ENCODE measurements at places on chromosomes 5 and 9. TPM values are rescaled to one million over a fixed set of nuclear protein-coding genes. Genes with fewer than 3 reads are reported as not detected.

The IL3 gene
- polyA plus RNA-seq: not detected

- DNase-seq: no peak
These were observed 54.7 kb downstream of the TMC1 start for GRCh38 chr9:72576087-72576486.

DNA sequence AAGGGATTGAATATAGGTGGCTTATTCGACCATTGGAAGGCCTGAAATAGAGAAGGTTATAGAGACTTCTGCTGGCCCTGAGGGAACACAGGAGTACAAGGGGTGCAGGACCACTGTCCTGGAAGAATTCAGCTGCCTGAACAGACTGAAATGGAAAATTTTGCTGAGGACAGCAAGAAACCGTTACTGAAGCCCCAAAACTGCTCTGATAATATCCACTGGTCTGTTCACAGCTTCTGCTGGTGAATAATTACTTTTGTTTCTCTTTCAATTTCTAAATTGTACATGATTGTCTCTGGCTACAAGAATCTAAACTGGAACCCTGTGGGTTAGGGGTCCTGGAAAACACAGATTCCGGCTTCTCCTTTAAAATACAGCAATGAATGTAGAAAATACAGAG is 218.5 kb upstream of the CDH12 start:
- DNase-seq: no peak

GRCh38 chr9:87004016-87004415 is 56.7 kb upstream of the GAS1 start:
- DNase-seq: no peak

- no peak for DNase-seq
These were observed 19.1 kb downstream of the CYLC2 start for GRCh38 chr9:103014242-103014641.

- peak; percentile 43 for DNase-seq
These were observed at the start of gene ERMP1 for GRCh38 chr9:5832538-5833529. ERMP1 (minus strand) TSS chr9:5833117; CDS start chr9:5833027, 90 bp downstream.

DNA sequence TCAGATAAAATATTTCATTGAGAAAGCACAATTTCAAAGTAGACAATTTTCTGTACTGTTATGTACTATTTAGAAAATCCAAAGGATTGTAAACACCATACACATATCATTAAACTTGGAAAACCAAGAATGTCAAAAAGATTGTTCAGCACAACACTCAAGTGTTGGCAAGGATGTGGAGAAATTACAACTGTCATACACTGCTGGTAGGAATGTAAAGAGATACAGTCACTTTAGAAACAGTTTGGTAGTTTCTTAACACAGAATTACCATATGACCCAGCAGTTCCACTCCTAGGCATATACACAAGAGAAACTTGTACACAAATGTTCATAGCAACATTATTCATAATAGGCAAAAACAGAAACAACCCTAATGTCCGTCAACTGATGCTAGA is 71.2 kb downstream of the OR2K2 start:
- DNase-seq: no peak

- no peak for DNase-seq
These were observed 319.0 kb downstream of the BRINP1 start for GRCh38 chr9:119050281-119050680.

- no peak for DNase-seq
These were observed 229.7 kb downstream of the ROR2 start for GRCh38 chr9:91720313-91720712.

DNA sequence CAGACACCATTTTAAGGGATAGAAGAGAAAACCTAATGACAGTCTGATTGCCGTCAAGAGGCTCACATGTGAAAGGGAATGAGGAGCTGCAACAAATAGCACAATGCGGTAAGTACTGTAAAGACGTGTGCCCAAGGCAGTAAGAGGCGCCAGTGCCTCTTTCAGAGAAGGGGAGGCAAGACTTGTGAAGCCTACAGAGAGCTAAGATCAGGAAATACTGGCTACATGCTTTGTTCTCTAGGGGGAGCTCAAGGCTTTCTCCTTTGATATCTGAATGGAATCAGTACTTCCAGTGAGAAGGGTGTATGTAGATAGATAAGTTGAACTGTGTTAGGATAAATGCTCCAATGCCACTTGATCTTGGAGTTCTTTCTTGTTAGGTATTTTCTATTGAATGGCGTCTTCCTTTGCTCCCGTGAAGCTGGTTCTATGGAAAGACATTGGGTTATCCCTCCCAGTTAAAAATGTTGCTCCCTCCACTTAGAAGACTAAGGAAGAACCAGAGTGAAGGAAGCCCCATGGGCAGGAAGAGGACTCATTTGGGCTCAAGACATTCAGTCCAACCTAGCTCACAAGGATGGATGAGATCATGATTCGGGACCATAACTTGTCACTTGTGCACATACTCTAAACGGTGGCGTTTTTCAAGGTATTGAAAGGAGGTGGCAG is 23.5 kb upstream of the ALDOB start:
- DNase-seq: peak; percentile 56

GRCh38 chr5:126483156-126483555 is 59.9 kb downstream of the GRAMD2B start:
- no peak for DNase-seq

The SLC22A4 gene
- 3.0 TPM for polyA plus RNA-seq

DNA sequence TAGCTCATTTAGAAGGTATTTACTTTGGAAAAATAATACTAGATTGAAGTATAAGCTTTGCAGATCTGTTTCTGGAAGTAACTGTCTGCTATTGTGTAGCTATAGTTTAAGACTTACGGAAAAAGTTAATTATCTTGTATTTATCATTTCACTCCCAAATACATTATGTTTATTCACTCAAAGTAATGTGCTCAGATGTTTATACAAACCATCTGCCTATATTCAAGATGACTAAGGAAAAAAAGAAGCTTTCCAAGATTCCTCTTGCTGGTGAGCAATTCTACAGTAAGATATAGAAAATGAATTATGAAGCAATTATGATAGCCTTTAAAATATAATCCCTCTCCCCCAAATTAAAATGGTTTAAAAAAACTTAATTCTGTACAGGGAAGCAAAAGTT is 137.9 kb downstream of the KIAA0825 start:
- no peak for DNase-seq

GRCh38 chr9:108994695-108995094 is 18.6 kb downstream of the CTNNAL1 start:
- no peak for DNase-seq

DNA sequence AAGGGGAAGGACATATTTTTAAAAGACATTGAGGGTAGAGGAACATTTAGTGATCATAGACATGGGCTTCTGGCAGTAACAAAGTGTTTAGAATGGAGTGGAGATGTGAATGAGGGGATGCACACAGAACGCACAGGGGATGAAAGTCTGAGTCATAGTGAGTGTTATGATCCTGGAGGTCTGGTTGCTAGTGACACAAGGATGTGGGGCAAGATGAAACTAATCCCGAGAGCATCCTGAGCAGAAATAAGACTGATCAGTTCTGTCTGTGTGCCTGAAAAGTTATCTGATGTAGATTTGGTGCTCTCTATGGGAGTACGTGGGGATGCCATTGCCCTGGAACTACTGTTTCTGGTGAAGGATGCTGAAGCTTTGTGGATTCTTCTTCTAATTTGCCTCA is 141.1 kb downstream of the CHSY3 start:
- no peak for DNase-seq

GRCh38 chr5:55601628-55602027 is 66.9 kb upstream of the PLPP1 start:
- no peak for DNase-seq

DNA sequence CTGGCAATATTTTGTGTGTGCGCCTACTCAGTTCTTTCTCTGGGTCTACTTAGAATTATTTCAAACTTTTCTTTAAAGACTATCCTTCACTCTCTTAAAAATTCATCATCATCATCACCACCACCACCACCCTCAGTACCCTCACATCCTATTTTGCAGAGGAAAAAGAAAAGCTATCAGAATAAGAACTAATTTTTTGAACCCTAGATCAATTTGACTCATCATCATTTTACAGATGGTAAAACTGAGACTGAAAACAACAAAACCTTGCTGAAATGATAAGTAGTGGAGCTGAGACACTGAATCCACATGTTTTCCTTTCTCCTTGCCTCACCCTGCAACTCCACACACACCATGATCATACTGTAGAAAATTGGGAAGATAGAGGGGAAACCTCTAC is 119.3 kb downstream of the SSBP2 start:
- DNase-seq: no peak

DNA sequence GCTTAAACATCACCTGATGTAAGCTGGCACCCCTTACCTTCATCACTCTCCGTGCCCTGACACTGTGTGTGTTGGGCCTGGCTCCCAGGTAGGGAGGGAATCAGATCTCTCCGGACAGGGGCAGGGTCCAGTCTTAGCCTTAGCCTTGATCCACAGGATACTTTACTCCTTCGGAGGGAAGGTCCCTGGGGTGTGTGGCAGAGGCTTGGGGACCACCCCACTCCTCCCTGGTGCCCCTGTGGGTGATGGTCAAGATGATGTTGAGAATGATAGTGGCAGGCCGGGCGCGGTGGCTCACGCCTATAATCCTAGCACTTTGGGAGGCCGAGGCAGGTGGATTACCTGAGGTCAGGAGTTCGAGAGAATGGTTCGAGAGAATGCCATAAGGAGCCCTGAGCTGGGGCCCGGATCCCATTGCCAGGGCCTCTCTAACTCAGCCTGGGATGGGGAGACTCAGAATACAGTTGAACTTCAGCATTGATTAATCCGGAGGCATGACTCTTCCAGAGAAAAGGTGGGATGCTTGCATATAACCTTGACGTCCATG is 269.5 kb downstream of the HSPA4 start:
- DNase-seq: no peak

The GMCL2 gene
- polyA plus RNA-seq: not detected

- DNase-seq: no peak
These were observed 69.8 kb downstream of the ICE1 start for GRCh38 chr5:5492087-5492933.

DNA sequence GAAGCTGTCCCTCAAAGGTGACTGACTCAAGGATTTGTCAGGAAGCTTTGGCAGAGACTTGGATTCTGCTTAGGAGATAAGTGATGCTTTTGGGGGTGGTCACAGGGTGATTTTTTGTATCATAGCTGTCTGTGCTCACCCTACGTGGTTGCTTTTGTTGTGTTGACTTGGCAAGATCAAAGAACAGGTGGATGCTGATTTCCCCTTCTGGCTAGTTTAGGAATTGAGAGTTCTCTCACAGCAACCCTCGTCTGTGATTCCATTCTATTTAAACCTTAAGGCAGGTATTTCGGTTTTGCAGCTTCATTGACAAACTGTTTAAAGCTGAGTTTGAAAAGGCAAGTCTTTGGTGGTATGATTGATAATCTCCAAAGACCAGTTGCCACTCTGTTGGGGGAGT is 27.2 kb downstream of the ARHGAP26 start:
- DNase-seq: no peak

The WASHC1 gene
- polyA plus RNA-seq: 9.7 TPM

The RNF208 gene
- 0.17 TPM for polyA plus RNA-seq

The NTRK2 gene
- polyA plus RNA-seq: not detected

The PCDHGC5 gene
- polyA plus RNA-seq: 2.5 TPM

GRCh38 chr9:2466703-2467102 is 154.9 kb upstream of the VLDLR start:
- no peak for DNase-seq

GRCh38 chr9:89659891-89660685 is 55.3 kb downstream of the GADD45G start:
- no peak for DNase-seq

- no peak for DNase-seq
These were observed 138.4 kb downstream of the EFNA5 start for GRCh38 chr5:107532169-107532878.

DNA sequence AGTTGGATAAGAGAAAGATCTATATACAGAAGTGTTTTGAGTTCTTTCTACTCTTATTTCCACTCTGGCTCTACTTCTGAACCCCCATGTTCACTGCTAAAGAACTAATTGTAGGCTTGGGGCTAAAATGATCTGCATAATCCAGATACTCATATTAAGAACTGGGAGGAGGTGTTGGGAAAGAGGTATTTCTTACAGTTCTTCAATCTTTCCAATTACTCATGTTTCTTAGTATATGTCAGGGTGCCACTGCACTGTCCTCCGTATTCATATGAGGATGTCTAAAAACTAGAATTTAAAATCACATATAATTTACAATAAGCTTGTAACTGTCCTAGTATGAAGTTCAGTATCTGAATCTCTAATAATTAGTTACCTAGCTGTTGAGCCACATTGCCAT is 12.7 kb downstream of the NIPBL start:
- no peak for DNase-seq

- no peak for DNase-seq
These were observed 26.1 kb upstream of the AKNA start for GRCh38 chr9:114413861-114414301.

- DNase-seq: no peak
These were observed 181.2 kb upstream of the PAPPA start for GRCh38 chr9:115972362-115972761.

DNA sequence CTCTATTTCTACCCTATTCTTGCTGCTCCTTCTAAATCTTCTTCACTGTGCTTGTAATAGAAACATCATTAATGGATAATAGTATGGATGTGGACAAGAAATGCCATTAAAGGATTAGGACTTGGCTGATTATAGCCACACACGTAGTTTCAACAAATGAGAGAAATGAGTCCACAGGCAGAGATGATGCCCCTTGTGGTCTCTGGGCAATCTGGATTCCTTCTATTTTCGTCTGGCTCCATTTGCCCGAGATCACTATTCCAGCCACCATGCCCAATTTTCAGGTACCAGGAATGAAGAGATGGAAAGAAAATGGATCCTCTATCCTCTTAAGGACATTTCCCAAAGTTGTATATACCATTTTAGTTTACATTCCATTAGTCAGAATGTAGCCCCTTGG is 13.2 kb downstream of the VLDLR start:
- no peak for DNase-seq

DNA sequence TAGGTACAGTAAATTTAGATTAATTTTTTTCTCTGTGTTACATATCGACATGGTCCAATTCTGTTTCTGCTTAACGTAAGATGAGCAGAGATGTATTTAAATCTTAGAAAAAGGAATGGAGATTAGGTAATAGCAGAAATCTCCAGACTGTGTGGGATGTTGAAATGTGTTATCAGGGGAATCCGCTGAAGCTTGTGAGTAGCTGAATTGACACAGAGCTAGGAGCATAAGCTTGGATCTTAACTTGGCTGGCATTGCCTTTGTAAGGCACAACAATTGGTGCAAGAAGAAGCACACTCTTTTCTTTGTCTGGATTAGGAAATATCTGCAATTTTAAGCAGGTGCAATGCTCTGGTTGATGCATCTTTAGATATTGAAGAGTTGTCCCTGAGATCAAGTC is 53.1 kb downstream of the PLPPR1 start:
- no peak for DNase-seq

- DNase-seq: no peak
These were observed 245.4 kb downstream of the PBX3 start for GRCh38 chr9:125992557-125992956.

DNA sequence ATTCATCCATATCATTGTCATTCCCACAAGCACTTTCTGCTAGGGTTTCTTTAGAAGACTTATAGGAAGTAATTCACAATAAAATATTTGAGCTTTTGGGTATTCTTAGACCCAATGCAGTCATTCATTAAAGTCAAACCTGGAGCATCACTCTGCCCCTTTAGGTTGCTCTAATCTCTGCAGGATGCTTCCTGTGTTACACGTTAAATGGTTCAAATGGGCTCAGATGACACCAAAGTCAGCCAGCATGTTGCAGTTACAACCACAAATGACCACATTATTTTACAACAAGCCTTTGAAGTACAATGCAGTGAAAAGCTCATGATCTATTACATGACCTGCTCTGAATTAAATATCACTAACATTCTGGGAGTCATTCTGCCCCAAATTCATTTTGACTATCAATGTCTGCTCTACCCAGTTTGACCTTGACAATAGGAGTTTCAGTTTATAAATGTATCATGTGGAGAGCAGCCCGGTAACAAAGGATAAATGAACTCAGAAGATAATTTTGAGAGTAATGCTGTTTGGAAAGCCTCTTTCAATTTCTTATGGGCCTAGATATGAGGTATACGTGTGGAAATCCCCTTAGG is 668.6 kb upstream of the DMAC1 start:
- no peak for DNase-seq
